Stimulated activated CD8-positive, alpha-beta memory T cell treated with anti-CD3 and anti-CD28 coated beads, Interleukin-4, amount 100 ng/mL, for 1 hour (primary cell): ENCODE measurements at places on chromosomes 11 and 22.

GRCh38 chr11:71221201-71221600, 31.2 kb downstream of the SHANK2 start:
- DNase-seq, result no peak

DNA sequence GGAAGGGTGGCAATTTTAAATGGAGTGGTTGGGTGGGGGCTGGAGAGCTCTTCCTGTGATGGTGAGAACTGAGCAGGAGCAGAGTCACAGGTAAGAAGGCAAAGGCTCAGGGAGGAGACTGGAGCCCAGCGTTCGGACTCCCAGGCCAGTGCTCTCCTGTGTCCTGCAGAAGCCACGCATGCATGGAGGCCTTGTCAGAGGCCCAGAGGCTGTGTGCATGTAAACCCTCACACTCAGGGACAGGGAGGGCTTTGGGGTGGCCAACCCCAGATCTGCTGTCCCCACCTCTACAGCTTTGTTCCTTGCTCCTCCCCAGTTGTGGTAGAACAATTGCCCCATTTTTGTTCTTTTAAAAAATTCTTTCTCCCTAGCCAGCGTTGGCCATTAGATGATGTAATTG, 130.4 kb upstream of the PARVA start:
- DNase-seq, result no peak

GRCh38 chr11:85752890-85753581, 57.9 kb downstream of the SYTL2 start:
- peak; percentile 75 for DNase-seq

- DNase-seq, result no peak
Measured at GRCh38 chr11:118448294-118448693, 12.0 kb downstream of the KMT2A start.

DNA sequence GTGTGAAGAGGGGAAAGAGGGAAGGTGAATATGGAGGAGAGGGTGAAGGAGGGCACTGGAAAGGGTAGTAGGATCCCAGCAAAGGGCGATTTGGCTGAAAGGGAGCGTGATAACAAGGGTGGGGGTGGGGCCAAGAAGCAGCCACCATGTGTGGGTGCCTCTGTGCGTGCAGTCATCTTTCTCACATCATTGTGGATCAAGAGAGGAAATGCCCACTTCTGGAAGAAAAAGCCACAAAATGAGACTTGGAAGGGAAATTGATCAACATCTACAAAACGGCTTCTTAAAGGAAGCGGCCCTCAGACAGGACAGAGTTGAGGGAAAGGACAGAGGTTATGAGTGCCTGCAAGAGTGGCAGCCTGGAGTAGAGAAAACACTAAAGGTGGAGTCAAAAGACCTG, 1.2 kb upstream of the CXCR5 start:
- DNase-seq, result no peak
